Activated CD8-positive, alpha-beta T cell treated with anti-CD3 and anti-CD28 coated beads for 36 hours (primary cell): ENCODE measurements at places on chromosomes 11 and 22. TPM values are rescaled to one million over a fixed set of nuclear protein-coding genes. Genes with fewer than 3 reads are reported as not detected.

GRCh38 chr11:94271885-94272372 lies 32.5 kb upstream of the IZUMO1R start:
- no peaks in the 10 kb centered on the region for H3K36me3 ChIP-seq
- no peak for DNase-seq
- no peak overlapping the region for H3K27ac ChIP-seq
- H3K4me1 ChIP-seq, result no peaks in the 10 kb centered on the region
- no peak overlapping the region for H3K4me3 ChIP-seq

DKK3 gene
- total RNA-seq, result not detected

GRCh38 chr11:117284053-117284452 lies 7.1 kb upstream of the BACE1-AS start:
- no peak overlapping the region for H3K4me3 ChIP-seq
- H3K4me1 ChIP-seq, result peaks cover 7% of the 10 kb centered on the region
- no peak for DNase-seq
- H3K36me3 ChIP-seq, result peaks cover 7% of the 10 kb centered on the region
- no peak overlapping the region for H3K27ac ChIP-seq
- no peaks in the 10 kb centered on the region for H3K27me3 ChIP-seq

DNA sequence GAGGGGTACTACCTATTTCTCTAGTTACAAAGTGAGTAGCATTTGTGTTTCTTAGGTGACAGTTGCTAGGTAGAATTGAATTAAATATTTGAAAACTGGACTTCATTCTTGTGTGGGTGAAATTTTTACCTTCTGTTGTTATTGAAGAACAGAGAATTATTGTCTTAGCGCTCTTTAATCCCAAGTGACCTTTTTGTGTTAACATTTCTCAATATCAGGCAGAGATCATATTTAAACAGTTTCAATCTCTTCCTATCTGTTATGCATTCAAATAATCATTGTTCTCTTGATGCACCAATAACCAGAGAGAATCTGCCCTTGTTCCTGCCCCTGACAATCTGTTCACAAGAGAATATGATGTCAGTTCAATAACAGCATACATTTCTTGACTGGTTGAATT lies 14.2 kb downstream of the KMT2A start:
- H3K27ac ChIP-seq, result peak overlapping the region; percentile 7
- peaks cover 40% of the 10 kb centered on the region for H3K36me3 ChIP-seq
- H3K4me3 ChIP-seq, result no peak overlapping the region
- DNase-seq, result no peak

TANGO2 gene
- total RNA-seq, result 15.7 TPM

- H3K27me3 ChIP-seq, result no peaks in the 10 kb centered on the region
- H3K27ac ChIP-seq, result no peak overlapping the region
Observed at GRCh38 chr11:59759900-59760299, 4.7 kb downstream of the STX3 start.

DNA sequence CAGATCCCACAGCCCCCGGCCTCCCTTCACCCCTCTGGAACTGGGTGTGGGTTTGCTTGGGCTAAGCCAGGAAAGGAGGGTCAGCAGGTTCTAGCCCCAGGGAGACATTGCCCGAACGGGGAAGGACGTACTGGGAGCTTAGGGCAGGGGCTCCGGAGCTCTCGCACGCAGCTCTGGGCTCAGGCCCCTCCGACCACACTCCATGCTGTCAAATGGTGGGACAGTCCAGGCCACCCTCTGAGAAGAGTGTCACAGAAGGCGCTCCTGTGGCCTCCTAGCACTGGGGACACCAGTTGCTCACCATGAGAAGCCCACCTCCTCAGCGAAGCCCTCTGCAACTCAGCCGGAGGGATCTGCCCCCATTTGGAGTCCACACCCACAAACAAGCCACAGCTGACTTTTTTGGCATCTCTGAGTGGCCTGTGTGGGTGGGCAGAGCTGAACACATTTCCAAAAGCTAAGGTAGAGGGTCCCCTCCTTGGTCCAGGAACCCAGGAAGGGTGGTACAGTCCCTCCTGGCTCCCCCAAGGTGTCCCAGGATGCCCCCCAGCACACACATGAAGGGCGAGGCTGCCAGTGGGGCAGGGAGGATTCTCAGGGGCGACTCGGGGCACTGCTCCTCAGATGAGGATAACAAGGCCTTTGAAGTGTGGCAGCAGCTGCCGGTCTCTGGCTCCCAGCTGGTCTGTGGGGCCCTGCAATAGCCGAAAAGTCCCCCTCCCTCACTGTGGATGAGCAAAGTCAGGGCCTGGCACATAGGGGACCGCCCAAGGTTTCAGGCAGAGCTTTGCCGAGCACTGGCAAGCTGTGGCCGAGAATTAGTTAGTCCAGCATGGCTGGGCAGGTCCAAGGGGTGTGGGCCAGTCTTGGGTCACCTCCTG lies 13.0 kb upstream of the TEF start:
- no peaks in the 10 kb centered on the region for H3K4me1 ChIP-seq
- peaks cover 7% of the 10 kb centered on the region for H3K27me3 ChIP-seq
- no peak overlapping the region for H3K4me3 ChIP-seq
- H3K27ac ChIP-seq, result no peak overlapping the region
- DNase-seq, result no peak

CTSD gene
- total RNA-seq, result 45.6 TPM

OR5P2 gene
- not detected for total RNA-seq

DNA sequence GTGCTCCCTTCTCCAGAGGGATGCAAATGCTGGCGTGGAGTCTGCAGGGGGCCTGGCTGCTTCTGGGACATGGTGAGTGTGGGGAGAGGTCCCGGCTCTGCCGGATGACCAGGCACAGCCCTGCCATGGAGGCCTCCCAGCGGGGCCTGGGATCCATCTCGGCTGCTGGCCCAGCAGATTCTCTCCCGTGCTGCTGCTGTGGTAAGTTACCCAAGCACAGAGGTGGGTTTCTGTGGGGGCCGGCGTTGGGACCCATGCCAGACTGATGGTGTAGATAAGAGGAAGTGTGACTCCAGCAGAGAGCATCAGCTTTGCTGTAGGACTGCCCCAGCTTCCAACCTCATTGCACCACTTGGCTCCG lies 147.5 kb upstream of the B3GAT1 start:
- no peaks in the 10 kb centered on the region for H3K36me3 ChIP-seq
- no peak for DNase-seq
- H3K27me3 ChIP-seq, result peaks cover 2% of the 10 kb centered on the region
- no peak overlapping the region for H3K27ac ChIP-seq
- no peak overlapping the region for H3K4me3 ChIP-seq

GRCh38 chr22:19226428-19226827 lies 47.9 kb upstream of the SLC25A1 start:
- no peak overlapping the region for H3K27ac ChIP-seq
- no peaks in the 10 kb centered on the region for H3K27me3 ChIP-seq
- DNase-seq, result no peak
- H3K4me3 ChIP-seq, result no peak overlapping the region

CASP12 gene
- not detected for total RNA-seq

POTEH gene
- not detected for total RNA-seq

DNA sequence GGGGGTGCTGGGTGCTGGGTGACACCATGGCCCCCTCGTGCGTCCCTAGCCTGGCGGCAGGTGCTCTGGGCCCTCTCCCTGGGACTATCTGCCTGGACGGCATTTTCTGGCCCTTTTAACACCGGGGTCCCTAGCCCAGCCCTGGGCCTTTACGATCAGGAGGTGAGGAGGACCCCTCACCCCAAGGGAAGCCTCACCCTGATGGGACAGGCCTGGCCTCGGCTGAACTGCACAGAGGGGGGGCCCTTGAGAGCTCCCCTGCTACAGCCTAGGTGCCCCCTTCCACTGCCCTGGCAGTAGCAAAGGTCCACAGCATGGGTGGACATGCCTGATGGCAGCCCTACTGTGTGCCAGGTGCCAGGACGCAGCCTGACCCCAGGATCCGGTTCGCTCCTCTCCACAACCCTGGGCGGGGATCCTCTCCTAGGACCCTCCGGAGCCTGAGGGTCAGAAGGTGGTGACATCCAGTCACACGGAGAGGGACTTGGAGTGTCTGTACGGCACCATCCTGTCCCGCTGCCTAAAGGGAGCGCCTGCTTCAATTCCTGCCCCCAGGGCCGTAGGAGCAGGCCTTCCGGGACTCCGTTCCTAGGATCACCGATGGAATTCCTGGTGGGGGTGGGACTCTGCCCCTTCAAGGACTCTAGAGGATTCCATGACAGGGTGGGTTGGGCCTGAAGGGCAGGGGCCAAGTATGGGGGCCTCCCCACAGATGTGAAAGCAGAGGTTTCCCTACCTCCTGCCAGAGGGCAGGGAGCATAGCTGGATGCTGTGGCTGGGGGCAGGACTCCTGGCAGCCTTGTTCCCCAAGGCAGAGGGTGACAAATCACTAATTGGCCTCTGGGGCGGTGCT lies 33.0 kb upstream of the TH start:
- no peak overlapping the region for H3K27ac ChIP-seq
- no peak overlapping the region for H3K4me3 ChIP-seq
- no peaks in the 10 kb centered on the region for H3K4me1 ChIP-seq
- peak; percentile 4 for DNase-seq
- no peaks in the 10 kb centered on the region for H3K27me3 ChIP-seq
- no peaks in the 10 kb centered on the region for H3K36me3 ChIP-seq

- H3K27me3 ChIP-seq, result no peaks in the 10 kb centered on the region
- H3K36me3 ChIP-seq, result no peaks in the 10 kb centered on the region
- no peak for DNase-seq
- H3K4me3 ChIP-seq, result no peak overlapping the region
Observed at GRCh38 chr11:69141742-69142141, 14.0 kb upstream of the SMIM38 start.

- peaks cover 7% of the 10 kb centered on the region for H3K4me1 ChIP-seq
- H3K27me3 ChIP-seq, result peaks cover 20% of the 10 kb centered on the region
- peak; percentile 41 for DNase-seq
- H3K4me3 ChIP-seq, result no peak overlapping the region
- no peak overlapping the region for H3K27ac ChIP-seq
Observed at GRCh38 chr22:41557401-41558240, 3.2 kb upstream of the CSDC2 start.

GRCh38 chr11:78577495-78577894 lies 2.8 kb upstream of the NARS2 start:
- H3K4me1 ChIP-seq, result peaks cover 14% of the 10 kb centered on the region
- H3K4me3 ChIP-seq, result no peak overlapping the region
- H3K36me3 ChIP-seq, result peaks cover 8% of the 10 kb centered on the region

GRCh38 chr11:78371221-78371891 lies 46.3 kb downstream of the GAB2 start:
- no peaks in the 10 kb centered on the region for H3K36me3 ChIP-seq
- H3K27me3 ChIP-seq, result no peaks in the 10 kb centered on the region
- no peaks in the 10 kb centered on the region for H3K4me1 ChIP-seq
- no peak overlapping the region for H3K27ac ChIP-seq

FGF19 gene
- not detected for total RNA-seq

DNA sequence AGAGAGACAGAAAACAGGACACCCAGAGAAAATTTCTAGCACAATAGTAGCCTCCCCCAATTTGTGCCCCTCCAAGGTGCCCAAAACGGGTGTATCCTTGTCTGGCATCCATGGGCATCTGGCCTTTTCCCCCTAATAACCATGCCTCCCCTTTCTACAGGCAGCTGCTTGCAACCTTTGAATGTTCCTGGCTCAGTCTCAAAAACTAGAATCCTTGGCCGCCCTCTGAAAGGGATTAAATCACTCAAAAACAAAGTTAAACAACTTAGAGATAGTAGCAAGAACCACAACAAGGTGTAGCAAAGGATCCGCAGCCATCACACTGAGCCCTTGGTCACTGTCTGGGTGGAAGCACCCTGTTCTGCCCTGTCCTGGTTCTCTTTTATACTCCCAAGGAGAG lies 105.6 kb downstream of the MN1 start:
- H3K4me1 ChIP-seq, result no peaks in the 10 kb centered on the region
- DNase-seq, result no peak
- H3K36me3 ChIP-seq, result no peaks in the 10 kb centered on the region
- no peak overlapping the region for H3K4me3 ChIP-seq
- H3K27ac ChIP-seq, result no peak overlapping the region

DSCAML1 gene
- 0.13 TPM for total RNA-seq

GRCh38 chr11:1953489-1954266 lies 6.5 kb downstream of the MRPL23 start:
- H3K4me3 ChIP-seq, result no peak overlapping the region
- DNase-seq, result peak; percentile 30
- no peaks in the 10 kb centered on the region for H3K4me1 ChIP-seq
- H3K27me3 ChIP-seq, result no peaks in the 10 kb centered on the region
- H3K36me3 ChIP-seq, result no peaks in the 10 kb centered on the region

DNA sequence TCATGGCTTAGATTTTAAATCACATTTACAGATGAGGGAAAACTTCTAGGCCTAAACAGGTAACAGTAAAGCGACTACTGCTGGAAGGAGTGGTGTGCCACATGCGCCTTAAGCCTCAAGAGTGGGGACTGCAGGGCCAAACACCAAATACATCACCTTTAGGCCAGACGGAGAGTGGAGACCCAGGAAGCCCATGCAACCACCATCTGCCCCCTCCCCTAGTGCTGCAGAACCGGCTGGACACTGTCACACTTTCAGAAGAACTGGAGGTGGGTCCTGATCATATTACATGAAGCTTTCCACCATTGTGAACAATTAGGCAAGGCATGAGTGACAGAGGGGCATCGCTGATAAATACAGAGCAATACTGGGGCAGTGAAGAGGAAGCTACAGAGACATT lies 28.9 kb downstream of the SLC25A18 start:
- H3K27me3 ChIP-seq, result no peaks in the 10 kb centered on the region
- H3K36me3 ChIP-seq, result peaks cover 31% of the 10 kb centered on the region
- no peak for DNase-seq
- no peaks in the 10 kb centered on the region for H3K4me1 ChIP-seq
- H3K27ac ChIP-seq, result no peak overlapping the region

GRCh38 chr11:114145166-114145775 lies 85.8 kb downstream of the ZBTB16 start:
- H3K4me3 ChIP-seq, result no peak overlapping the region
- no peak overlapping the region for H3K27ac ChIP-seq
- no peaks in the 10 kb centered on the region for H3K27me3 ChIP-seq
- no peaks in the 10 kb centered on the region for H3K36me3 ChIP-seq
- no peak for DNase-seq

DNA sequence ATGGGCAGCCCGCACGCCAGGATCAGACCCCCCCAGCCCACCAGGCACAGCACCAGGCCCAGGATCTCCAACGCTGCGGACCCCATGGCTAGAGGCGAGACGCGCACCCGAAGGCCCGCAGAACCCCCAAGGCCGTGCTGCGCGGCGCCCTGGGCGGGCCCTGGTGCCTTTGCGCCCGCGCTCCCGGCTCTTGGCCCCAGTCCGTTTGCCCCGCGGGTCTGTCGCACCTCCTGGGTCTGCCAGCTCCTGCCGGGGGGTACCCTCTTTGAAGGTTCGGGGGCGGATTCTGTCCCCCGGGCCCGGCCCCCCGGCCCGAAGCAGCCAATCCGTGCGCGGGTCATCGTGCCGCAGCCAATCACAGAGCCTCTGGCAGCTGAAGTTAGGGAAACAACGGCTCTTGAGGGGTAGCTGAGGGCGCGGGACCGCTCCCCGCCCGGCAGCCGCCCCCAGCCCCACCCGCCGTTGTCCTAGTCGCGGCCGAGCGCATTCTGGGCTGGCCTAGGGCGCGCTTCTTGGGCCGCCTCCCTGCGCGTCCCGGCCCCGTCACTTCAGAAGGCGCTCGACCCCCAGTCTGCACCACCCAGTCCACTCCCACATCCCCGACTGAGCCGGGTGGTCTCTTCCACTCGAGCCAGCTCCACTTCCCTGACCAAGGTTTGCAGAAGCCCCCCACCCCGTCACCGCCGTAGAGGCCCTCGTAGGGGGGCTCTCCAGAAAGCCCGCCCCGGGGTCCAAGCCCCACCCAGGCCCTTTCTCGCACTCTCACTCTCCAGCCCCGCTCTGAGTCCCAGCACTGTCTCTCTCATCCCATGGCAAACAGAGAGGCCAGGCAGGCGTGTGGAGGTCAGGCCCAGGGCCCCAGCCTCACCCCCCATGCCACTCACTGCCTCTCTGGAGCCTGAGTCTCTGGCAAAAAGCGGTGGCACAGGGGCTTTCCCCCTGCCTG lies at the start of gene CLDN5:
Gene CLDN5 (minus strand): TSS at position 241 of the 946 bp plus-strand sequence. CDS start 155 bp downstream, at position 86.
- H3K27me3 ChIP-seq, result peaks cover 22% of the 10 kb centered on the region
- no peak within 1 kb of the TSS for H3K27ac ChIP-seq
- DNase-seq, result no peak
- H3K4me1 ChIP-seq, result peaks cover 9% of the 10 kb centered on the region
- H3K36me3 ChIP-seq, result peaks cover 9% of the 10 kb centered on the region
